ENCODE measurements at places on chromosomes 4 and X.

GRCh38 chrX:102604327-102604726 lies 5.0 kb downstream of the ARMCX5 start:
- DNase-seq: no peak

DNA sequence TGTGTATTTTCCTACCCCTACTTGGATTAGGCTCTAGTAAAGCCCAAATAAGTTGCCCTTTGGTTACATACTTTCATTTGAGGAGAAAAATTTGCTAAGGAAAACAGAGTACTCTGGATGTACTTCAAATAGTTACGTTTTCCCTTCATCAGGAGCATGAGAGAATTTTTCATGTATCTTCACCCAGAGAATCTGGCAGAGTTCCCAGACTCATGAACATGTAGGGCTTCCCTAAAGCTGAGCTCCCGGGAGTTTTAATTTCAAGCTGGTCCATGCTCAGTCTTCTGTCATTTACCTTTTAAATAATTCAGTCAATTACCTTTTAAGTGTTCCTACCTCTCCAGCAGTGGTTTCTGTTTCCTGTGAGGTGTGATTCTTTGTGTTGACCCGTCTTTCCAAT lies 367.5 kb upstream of the GRID2 start:
- DNase-seq: no peak

GRCh38 chr4:171430495-171430894 lies 382.7 kb upstream of the GALNTL6 start:
- no peak for DNase-seq

DNA sequence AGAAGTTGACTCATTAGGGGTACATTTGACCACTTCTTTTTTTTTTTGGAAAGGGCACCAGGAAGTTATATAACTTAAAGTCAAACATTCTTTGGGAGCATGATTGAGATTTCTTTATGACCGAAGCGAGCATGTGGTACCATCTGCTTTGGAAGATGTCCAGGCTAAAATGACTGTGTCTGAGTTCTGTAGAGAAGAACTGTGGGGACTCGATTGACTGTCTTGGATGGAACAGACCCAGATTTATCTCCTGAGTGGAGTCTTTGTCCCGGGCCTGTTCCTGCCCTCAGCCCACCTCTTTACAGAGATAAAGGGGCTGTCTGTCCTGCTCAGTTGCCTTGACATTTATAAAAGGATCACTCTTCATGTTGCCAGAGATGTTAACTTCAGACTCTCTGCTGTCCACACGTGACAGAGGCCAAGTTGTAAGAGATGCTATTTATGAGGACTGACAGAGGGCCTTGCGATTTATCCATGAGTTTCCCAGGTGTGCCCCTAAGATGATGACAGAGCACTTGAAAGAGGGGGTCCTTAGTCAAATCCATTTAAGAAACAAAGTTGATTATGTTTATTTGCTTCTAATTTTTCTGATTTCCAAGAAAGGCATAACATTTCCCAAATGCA lies 16.8 kb downstream of the SMIM20 start:
- DNase-seq: no peak

DNA sequence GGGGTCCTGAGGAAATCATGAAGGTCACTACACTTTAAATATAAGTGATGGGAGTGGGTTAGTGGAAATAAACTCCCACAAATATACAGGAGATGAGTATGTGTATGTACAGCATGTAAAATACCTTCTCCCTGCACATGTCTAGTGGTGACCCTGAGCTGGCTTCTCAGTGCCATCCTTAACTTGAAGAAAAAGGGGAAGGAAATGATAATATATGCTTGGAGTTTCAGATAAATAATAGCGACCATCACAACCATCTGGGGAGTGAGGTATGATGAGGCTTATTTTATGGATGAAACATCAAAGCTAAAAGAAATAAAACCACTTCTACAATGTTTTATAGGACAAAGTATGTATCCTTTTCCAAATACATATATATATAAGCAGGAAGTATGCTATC lies 41.0 kb upstream of the SORBS2 start:
- DNase-seq: no peak

DNA sequence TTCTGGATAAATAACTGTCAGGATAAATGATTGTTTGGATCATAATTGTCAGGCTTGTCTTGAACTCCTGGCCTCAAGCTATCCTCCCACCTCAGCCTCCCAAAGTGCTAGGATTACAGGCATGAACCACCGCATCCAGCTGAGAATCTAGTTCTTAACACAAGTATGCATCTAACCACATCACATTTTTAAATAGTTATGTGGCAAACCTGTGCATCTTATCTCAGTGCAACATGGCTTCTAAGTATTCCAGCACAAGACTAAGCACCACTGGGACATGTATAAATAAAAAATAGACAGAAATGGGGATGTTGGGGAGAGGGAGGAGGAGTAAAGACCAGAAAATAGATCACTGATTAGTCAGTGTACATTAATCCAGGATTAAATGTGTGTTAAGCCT lies 74.7 kb upstream of the TBL1X start:
- no peak for DNase-seq

GRCh38 chrX:46922611-46923010 lies 10.4 kb downstream of the JADE3 start:
- no peak for DNase-seq

All from HTR-8/SVneo (cell line).